ENCODE measurements at places on chromosomes 16 and 17. TPM values are rescaled to one million over a fixed set of nuclear protein-coding genes. Genes with fewer than 3 reads are reported as not detected.

DNA sequence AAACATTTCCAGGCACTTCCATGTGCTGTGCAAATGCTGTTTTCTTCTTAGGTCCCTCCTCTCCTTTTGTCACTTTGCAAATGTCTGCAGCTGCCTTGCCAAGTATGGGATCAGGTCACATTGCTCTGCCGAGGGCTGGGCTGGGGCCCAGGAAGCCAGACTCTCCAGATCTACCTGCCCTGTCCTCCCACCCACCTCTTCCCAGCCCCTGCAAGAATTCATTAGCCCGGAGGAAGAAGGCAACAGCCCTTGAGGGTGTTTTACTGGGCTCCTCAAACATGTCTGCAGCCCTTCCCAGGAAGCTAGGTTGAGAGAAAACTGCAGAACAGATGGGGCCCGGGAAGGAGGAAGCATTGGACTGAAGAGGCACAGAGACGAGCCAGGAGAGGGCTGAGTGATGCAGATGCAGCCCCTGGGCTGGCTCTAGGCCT lies 47.1 kb downstream of the WSB1 start:
- H3K27ac ChIP-seq, result no peak overlapping the region
- H3K36me3 ChIP-seq, result no peaks in the 10 kb centered on the region
- H3K27me3 ChIP-seq, result no peaks in the 10 kb centered on the region
- DNase-seq, result no peak

GRCh38 chr16:27712251-27712711 lies 162.3 kb downstream of the KATNIP start:
- H3K4me1 ChIP-seq, result no peaks in the 10 kb centered on the region
- H3K4me3 ChIP-seq, result no peak overlapping the region
- no peaks in the 10 kb centered on the region for H3K36me3 ChIP-seq
- DNase-seq, result peak; percentile 17
- H3K27me3 ChIP-seq, result no peaks in the 10 kb centered on the region

DNA sequence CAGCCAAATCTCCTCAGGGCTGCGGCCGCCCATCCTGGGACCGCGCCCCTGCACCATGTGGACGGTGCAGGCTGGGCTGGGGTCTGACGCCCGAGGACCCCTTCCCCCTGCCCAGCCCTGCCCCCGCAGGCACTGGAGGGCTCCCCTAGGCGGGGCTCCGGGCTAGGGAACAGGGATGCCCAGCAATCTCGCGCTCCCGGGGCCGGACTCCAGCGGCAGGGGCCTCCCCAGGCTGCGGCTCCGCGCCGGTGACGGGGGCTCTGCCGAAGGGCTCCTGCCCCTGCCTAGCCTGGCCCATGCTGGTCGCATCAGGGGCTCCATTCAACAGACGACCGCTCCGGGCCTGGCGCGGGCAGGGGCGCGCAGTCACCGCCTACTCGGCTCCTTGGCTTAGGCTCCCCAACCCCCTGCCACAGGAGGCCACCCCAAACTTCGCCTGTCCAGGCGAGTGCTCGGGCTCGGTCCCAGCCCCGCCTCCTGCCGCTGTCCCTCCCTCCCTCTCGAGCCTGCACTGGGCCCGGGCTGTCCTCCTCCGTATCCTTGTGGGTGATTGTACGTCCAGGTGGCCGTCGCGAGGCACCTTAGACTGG lies 27.4 kb upstream of the ADORA2B start:
- no peaks in the 10 kb centered on the region for H3K36me3 ChIP-seq
- H3K27ac ChIP-seq, result no peak overlapping the region
- peaks cover 17% of the 10 kb centered on the region for H3K27me3 ChIP-seq
- H3K4me3 ChIP-seq, result no peak overlapping the region
- peaks cover 13% of the 10 kb centered on the region for H3K4me1 ChIP-seq

GRCh38 chr17:77885678-77886386 lies 72.7 kb upstream of the TNRC6C start:
- peaks cover 58% of the 10 kb centered on the region for H3K4me1 ChIP-seq
- H3K36me3 ChIP-seq, result no peaks in the 10 kb centered on the region
- no peak overlapping the region for H3K27ac ChIP-seq

Gene SPAG5
- 9.5 TPM for total RNA-seq

Data from left lung (tissue), 14 donors.